ENCODE measurements at places on chromosomes 2 and 18.

DNA sequence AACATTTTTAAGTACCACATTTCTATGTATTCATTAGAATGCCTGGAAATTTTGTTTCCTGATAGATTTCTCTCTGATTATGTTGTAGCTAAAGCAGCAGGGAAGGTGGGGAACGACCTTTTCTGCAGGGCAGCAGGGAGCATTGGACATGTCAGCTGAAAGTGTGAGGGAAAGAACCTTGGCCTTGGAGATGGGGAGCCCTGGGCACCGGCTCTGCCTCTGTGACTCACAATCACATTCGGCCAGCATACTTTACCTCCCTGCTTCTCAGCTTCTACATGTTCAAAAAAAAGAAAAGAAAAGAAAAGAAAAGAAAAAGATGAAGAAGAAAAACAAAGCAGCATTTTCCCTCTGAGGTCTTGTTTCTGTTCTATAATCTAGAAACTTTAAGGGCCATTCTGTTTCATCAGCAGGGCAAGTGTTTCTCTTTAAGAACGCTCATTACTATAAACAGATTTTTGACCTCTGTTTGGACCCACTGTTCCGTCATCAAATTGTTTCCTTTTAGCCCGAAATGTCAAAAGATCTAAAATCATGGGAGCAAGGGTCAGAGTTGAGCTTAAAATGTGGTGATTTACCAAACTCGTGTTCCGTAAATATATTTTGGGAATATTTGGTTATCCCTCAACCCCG, 27.9 kb downstream of the SETBP1 start:
- DNase-seq, result no peak

- DNase-seq, result no peak
These were observed 21.6 kb downstream of the STON1 start for GRCh38 chr2:48551548-48551947.

GRCh38 chr2:143132355-143132754, 3.1 kb downstream of the ARHGAP15 start:
- DNase-seq, result no peak

- DNase-seq, result no peak
These were observed 43.7 kb upstream of the TMEM163 start for GRCh38 chr2:134762508-134762907.

DNA sequence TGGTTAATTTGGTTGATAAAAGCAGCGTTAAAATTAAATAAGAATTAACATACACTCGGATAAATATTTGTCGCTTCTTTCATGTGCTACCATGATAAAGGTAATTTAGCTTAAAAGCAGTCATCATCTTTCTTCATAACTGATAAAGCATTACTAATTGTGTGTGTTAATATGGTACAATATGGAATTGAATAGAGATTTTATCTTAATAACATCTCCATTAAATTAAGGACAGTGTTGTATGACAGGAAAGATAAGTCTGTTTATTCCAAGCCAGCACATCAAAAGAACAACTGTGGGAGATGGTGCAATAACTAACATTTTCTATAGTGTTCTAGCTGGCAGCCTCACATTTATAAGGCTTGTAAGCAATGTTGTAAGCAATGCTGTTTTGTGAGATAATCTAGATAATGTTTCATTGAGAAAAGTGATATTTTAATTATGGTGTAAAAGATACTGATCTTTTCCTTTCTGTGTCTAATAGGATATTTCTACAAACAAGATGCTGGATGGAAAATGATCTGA, 64.4 kb upstream of the AFF3 start:
- peak; percentile 33 for DNase-seq

DNA sequence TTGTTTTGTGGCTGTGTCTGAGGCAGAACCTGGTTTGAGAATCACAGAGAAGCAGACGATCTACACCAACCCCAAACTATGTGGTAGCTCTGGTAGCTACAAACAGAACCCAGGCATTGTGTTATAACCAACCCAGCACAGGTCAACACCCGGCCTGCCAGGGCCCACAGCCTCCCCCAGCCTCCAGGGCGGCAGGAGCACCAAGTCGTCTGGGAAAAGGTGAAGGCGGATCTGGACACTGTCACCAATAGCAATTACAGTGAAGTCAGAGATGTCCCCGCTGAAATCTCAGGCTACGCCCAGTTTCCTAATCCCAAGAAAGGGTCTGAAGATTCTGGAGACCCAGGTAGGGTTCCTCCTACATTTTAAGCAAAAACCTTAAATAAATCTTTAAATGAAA, 3.6 kb downstream of the HJURP start:
- no peak for DNase-seq

- peak; percentile 2 for DNase-seq
These were observed 47.5 kb downstream of the FRZB start for GRCh38 chr2:182818925-182819324.
